ENCODE measurements at places on chromosomes 2 and 18.

DNA sequence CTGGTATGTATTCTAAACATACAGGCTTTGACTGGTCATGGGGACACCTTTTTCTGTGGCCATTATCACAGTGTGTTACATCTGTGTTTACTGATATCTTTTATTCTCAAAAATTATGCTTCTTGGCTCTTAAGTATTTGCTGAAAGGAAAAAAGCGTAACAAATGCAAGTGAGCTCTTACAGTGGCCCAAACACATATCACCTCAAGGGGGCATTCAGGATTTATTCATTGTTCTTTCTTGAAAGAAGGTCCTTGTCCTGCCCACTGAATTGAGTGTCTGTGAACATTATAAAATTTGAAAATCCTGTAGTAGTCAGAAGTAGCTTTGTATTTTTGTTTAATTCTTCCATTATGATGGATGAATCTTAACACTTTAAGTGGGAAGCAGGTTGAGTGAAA lies 454.5 kb downstream of the XIRP2 start:
- no peak for ATAC-seq

DNA sequence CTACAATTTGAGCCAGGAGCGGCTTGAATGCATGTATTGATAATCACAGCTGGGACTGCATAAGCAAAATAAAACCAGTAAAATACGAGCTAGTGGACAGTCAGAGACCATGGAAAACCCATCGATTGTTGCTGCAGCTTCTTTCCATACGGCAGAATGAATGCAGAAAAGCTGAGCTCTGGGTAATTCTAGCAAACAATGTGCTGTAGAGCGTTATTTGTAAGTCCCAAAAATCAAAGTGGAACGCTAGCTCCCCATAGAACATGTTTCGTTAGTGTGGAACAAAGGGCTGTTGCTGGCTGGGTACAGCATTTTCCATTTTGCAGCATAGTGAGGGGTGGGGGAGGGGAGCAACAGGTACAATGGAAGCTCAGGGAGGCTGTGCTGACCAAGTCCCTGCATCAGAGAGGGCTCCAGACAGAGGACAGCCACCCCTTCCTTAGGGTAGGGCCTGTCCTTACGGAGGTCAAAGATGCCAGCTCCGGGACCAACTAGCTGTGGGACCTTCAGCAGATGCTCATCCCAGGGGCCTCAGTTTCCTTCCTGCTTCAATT lies 74.1 kb downstream of the BOD1L2 start:
- no peak for ATAC-seq

- ATAC-seq: no peak
Observed at GRCh38 chr2:239013678-239013976, 165.7 kb downstream of the TWIST2 start.

GRCh38 chr2:101675512-101675911 lies 22.0 kb upstream of the MAP4K4 start:
- peak; percentile 48 for ATAC-seq

GRCh38 chr2:72931280-72931910 lies 14.1 kb downstream of the EMX1 start:
- peak; percentile 45 for ATAC-seq

- ATAC-seq: no peak
Observed at GRCh38 chr2:206614811-206615210, 27.5 kb upstream of the FAM237A start.

DNA sequence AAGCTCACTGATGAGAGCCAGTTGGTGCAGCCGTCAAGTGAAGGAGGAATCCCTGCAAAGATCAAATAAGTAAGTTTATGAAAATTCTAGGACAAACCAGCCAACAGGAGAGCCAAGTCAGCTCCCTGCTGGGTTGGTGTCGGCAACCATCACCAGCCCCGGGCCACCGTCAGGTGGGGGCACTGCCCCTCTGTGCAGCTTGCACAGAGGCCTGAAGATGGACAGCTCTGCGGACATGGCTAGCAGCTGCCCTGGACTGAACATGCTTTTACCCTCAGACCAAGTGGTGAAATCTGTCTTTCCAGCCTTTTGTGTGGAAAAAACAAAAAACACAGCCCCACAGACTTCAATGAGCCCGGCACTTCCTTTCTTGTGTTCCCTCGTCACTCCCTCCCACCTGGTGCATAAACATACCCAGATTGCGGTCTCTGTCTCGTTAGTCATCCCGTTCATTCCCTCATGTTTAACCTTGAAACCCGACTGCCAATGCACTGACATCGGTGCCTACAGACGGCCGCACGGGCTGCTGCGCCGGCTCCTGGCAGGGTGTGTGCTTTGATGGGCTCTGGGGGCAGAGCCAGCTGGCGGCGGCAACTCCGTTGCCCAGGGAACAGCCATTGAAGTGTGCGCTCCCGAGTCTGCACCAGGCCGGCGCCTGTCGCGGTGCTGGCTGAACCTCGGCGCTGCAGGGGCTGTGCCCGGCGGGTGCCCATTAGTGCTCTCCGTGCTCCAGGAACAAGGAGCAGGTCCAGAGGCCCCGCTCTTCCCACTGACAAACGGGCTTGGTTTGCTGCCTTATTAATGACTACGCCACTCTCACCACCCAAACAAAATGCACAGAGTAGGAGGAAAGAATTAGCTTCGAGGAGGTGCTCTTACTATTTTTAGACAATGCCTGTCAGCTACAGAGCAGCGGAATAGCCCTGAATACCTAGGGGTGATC lies 95.3 kb downstream of the EIPR1 start:
- ATAC-seq: no peak

DNA sequence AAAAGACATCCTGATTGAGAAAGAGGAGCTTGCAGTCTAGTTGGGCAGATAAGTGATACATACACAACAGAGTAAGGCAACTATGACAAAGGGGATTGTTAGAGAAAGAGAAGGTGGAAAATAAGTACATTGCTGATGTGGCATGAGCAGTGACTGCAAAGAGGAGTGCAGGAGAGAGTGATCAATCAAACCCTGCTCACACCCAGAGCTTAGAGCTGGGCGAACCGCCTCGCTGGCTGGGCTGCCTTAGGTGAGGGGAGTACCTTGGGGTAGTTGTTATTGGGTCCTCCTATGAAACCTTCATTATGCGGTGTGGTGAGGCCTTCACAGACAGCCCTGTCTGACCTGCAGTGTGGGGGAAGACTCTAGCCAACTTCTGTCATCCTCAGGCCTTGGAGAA lies 161.7 kb downstream of the FHOD3 start:
- ATAC-seq: no peak

- no peak for ATAC-seq
Observed at GRCh38 chr2:121243821-121244460, 41.1 kb downstream of the TFCP2L1 start.

- no peak for ATAC-seq
Observed at GRCh38 chr2:237623428-237624403, 3.7 kb upstream of the LRRFIP1 start.

DNA sequence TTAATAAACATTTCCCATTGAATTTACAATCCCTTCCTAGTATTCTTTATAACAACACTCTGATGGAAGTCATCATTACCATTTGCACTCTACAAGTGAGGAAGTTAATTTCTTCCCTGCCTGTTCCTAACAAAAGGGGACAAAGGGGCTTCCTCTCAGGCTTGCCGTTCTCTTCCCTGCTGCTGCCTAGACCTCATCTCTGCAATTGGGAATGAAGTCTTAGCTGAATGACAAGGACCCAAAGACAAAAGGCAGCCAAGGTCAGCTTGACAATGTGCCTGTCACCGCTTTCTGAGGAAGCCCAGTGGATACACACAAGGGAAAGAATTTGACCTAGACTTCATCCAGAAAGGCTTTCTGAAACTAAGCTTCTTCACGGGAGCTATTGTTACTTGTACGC lies 416.4 kb downstream of the CMPK2 start:
- no peak for ATAC-seq

GRCh38 chr2:104887676-104888075 lies 33.8 kb downstream of the POU3F3 start:
- ATAC-seq: no peak
